ENCODE measurements at places on chromosomes 11 and 22.

DNA sequence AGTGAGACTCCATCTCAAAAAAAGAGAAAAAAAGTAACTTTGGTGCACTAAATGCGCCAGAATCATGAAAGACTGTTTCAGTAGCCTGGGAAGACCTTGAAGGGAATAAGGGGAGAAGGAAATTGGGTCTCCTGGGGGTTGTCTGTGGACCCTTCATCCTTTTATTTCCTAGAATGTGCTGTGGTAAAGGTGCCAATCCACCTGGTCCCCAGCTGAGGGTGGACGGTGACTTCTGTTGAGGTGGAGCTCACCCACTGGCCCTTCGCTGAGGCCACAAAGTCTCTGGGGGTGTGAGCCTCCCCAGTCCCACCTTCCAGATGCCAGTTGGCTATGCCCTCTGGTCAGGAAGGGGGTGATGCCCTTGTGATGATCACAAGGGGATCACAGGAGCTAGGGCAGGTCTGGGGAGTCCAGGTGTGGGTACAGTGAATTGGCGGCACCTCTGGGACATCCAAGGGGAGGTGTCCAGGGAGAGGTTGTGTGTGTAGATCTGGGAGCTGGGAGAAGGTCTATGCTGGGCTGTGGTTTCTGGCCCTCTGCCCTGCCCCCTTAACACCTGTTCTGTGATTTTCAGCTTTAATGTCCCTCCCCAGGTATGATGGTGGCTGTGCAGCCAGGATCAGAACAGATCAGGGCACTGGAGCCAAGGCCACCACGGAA lies 34.2 kb upstream of the LMO1 start:
- no peak for DNase-seq

- no peak for DNase-seq
Observed at GRCh38 chr11:66956689-66957290, 1.4 kb downstream of the PC start.

DNA sequence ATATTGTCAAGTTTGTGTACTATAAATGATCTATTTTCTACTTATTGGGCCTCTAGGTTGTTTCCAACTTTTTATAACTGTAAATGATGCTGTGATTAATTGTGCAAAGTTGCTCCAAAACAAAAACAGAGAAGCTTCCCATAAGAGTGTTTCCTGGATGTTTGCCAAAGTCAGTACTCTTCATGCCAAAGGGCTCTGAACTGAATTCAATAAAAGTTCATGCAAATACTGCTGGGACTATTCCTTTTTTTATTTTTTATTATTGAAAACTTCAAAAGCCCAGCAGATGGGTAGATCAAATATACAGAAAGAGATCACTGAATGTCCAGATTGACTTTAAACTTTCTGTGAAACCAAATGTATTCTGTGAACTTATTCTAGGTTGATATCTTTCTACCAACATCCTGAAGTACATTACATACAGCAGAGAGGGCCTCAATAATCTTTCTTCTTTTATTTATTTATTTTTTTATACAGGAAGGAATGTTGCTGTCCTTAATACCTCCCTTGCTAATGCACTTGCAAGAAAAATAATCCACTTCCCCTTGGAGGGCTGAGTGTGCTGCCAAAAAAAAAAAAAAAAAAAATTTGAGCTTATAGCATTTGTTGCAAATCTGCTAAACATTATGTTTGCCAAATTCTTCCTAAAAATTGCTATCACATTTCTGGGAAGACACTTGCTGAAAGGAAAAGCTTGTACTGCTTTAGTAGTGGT lies 53.0 kb downstream of the CTSC start:
- DNase-seq, result no peak

- DNase-seq, result no peak
Observed at GRCh38 chr11:76767659-76768058, 15.5 kb upstream of the TSKU start.

DNA sequence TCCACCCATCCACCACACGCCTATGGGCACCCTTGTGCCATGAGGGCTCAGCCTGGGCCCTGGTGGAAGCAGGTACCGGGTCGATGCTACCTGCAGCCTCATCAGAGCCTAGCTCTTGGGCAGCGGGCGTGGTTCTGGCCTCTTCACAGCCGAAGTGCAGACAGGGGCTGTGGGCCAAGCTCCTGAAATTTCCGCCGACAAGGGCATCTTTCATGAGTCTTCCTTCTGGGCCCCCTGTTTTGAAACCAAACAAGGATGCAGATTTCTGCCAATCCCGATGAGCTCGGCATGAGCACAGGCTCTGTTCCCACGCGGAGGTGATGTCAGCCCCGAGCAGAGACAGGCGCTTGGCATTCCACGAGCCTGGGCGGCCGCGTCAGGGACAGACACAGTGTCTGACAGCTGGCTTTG lies 22.6 kb upstream of the MGAT3 start:
- no peak for DNase-seq

- DNase-seq, result no peak
Observed at GRCh38 chr11:107583629-107584195, 7.2 kb upstream of the ELMOD1 start.
